ENCODE measurements at places on chromosomes 4 and X. TPM values are rescaled to one million over a fixed set of nuclear protein-coding genes. Genes with fewer than 3 reads are reported as not detected.

Gene GPM6B
- total RNA-seq: 0.33 TPM

Gene MED12
- total RNA-seq: 44.5 TPM

Gene SPP1
- not detected for total RNA-seq

Gene MAPK10
- total RNA-seq: under 0.01 TPM

Gene PGAM4
- not detected for total RNA-seq

Gene TLR1
- total RNA-seq: 4.6 TPM

Gene TMEM156
- total RNA-seq: 3.3 TPM

Gene EMCN
- total RNA-seq: 158 TPM

Gene RNF128
- total RNA-seq: not detected

Gene CXCL1
- total RNA-seq: 51.0 TPM

Gene MAGEA11
- total RNA-seq: not detected

Gene ANK2
- 9.4 TPM for total RNA-seq

Gene TMEM164
- total RNA-seq: 22.2 TPM
